ENCODE measurements at places on chromosomes 16 and 17.

GRCh38 chr17:66018786-66019185 lies 173.1 kb downstream of the CEP112 start:
- DNase-seq: no peak

DNA sequence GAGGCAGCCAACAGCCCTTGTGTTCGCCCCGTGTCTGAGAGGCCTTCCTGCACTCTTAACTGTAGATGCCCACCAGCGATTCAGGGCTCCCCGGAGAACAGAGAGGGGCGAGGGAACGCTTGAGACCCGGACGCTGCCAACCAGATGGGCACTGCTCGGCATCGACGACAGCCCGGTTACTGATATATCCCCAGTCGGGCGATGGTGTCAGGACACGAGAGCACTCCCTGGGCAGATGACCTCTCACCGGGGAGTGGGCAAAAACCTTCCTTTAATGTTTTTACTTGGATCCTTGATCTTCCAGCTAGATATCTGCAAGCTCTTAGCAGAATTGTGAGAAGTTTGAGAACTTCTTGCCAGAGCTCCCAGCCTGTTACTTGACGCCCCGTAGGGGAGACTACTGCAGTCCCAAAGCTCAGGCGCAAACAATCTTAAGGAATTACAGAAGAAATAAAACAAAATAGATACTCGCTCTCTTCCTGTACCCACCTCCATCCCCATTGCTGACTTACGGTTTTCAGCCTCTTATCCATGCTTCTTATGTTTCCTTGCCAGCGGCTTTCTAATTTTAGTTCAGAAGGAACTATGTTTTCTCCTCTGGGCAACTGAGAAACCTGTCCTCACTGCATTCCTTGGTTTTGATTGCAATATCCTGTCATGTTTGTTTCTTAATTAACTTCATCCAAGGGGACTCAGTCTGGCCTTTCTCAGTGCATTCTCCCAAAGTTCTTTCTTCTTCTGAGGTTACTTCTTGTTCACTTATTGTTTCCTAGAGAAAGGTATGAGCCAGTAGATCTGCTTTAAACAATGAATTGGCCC lies 845 bp downstream of the SP2 start:
- DNase-seq: no peak

DNA sequence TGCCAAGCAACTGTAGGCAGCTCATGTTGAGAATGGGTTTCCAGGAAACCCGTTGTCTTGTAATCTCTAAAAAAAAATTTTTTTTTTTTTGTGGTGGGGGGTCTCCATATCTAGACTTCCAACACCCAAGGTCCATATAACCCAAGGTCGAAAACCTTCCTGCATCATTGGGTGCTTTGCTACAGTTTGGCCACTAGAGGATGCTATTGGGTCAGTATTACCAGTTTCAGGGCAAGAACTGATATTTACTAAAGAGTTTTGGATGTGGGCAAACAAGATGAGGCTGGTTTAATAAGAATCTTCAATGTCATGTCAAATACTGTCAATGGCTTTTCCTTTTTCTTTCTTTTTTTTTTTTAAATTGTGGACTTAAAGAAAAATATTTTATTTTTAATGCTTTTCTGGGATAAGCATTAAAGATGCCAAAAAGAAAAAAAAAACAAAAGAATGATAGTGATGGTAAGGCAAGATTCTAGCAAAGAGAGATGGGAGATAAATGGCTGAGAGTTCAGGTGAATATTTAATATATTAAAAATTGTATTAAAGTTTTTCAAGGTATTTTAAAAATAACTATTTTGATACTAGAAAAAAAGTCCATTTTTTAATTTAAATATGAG lies 62.2 kb downstream of the DHRS7C start:
- no peak for DNase-seq

DNA sequence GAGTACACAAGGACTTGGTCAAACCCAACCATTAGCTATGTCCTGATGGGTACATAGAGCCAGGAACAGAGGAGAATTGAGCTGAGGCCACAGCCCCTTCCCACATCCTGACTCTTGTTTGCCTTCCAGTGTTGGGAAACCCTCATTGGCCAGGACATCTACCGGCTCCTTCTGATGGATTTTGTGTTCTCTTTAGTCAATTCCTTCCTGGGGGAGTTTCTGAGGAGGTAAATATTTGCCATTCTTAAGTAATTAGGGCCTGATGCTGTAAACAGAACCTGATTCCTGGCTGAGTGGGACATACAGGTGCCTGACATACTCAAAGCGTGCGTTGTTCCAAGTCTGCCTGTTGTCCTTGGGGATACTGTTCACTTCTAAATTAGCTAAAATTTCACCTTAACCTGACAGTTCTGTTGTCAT lies 42.6 kb downstream of the GDE1 start:
- no peak for DNase-seq

Measured in epithelial cell of proximal tubule (primary cell).